Brain (organoid and tissue), 16 donors: ENCODE measurements at places on chromosomes 4 and X.
A peak's percentile ranks its signal among the peaks of the same experiment; 100 is the strongest.

- DNase-seq = no peak
These were observed 317.7 kb upstream of the ANXA10 start for GRCh38 chr4:167774646-167775045.

- no peak for DNase-seq
These were observed 109.1 kb downstream of the ATP8A1 start for GRCh38 chr4:42547805-42548204.

DNA sequence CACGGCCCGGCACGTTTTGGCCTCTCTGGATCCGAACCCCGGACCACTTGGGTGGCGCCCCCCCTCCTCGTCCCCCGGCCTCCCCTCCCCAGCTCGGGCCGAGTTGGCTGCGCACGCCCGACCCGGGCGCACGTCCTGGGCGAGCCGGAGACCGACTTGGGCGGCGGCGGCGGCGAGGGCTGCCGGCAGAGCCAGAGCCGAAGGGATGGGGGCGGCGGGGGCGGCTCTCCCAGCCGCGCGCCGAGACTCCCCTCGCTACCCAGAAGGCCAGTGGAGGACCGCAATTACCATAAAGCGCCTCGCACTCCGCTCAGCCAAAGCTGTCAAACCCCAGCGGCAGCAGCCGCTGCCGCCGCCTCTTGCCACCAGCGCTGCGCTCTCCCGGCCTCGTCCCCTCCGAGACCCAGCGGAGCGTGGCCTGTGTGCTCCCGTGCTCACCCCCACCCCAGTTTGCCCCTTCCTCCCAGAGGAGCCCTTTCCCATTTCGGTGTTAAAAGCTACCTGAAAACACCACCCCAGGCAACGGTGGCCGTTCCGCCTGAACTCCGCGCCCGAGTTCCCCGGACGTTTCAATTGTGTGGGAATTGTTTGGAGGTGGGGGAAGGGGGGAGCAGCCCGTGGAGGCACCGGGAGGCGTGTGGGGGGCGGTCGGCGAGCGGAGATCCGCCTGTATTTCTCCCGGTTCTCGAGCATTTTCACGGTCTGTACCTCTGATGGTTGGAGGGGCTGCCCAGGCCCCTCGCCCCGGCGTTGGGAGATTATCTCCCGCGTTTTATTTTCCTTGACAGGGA, 701 bp upstream of the BCOR start:
- DNase-seq = peak; percentile 84

DNA sequence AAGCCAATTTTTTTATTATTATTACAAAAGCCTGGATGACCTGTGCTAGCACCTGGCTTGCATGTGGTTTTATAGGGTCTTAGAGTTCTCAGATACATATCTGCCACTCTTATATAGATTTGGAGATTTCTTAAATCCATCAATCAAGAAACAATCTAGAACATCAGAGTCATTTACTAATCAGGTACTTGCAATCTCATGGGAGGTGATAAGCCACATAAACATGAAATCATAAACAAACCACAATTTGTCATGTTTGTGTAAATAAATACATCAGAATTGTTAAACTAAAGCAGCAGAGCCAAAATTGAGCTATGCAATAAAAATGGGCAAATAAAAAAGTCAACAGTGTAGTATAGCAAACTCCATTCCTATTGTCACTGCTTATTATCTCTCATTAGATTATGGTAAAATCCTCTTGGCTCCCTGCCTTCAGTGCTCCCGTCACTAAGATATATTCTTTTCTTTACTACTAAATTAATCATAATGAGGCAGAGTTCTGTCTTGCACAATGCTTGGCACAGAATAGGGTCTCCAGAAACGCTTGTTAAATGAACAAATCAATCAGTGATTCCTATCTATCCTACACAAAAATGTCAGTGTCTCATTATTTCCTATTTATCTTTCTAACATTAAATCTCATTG, 108.7 kb upstream of the TTC29 start:
- no peak for DNase-seq

DNA sequence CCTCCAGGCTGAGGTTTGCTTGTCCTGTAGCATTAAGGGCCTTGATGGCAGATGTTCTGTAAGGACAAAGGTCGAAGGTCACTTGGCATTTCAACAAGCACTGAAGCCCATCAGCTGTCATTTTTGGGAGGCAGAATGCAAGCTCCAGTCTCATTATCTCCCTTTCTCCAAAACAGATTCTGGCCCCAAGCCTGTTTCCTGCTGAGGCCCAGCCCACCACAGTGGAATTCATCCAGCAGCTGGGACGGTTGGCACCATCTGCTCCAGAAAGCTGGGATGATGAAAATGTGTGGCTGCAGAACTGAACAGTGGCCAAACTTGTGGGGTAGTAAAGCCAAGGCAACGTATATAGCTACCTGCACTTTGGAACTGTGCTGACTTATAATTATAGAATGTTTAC, 17.7 kb upstream of the PPEF2 start:
- peak; percentile 88 for DNase-seq

DNA sequence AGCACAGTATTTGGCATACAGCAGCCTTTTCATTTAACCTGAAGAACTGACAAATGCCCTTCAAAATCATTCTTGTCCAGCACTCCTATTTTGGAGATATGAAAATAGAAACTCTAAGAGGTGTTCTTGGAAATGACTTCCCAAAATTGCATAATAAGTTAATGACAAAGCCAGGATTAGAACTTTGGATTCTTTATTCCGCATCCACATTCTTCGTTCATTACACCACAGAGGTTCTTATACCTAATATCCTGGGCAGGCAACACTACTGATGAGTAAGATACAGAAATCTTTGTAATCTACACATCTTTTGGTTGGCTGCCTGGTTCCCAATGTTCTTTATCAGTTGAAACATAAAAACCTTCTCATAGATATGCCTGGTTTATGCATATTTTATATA, 5.9 kb downstream of the COL25A1 start:
- no peak for DNase-seq

GRCh38 chr4:98864560-98864959, 64.4 kb downstream of the EIF4E start:
- no peak for DNase-seq

GRCh38 chr4:16120720-16121119, 36.9 kb upstream of the PROM1 start:
- no peak for DNase-seq

DNA sequence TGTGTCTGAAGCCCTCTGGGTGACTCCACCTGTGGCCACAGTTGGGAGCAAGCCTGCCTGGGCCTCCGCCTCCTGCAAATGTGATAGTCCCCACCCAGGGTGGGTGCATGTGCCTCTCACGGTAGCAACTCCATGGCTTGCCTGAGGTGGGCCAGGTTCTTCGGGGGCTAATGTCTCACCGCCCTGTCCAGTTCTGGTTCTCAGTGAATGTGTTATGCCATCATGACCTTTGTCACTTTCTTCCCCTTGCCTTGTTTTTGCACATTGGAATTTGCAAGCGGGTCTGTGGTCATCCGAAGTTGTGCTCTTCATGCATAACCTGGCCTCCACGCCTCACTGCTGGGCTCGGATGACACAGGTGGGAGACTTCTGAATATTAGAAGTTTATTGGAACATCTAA, 39.7 kb downstream of the SHROOM2 start:
- DNase-seq = no peak

DNA sequence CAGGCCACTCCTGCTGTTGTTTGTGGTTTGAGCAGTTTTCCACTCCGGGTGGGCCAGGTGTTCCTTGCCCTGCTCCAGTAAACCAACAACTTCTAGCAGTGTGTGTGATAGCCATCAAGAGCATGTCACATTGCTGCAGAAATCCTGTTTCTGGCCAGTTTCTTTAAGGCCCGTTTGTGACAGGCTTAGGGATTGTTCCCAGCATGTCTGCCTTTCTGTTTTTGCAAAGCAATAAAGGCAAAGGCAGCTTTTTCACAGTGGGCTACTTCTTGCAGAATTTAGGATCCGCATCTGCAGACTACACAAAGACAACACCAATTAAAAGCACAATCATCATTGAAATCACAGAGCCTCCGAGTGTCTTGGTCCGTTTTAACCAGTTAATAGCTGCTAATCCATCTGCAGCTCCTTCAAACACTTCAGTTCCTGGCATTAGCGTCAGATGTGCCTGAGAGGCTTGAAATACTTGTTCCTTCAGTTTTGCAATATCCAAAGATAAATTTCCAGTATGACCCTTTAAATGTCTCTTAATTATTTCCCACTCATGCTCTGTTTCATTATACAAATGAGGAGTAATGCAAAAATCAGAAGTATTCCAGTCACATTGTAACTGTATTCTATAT, 65.1 kb downstream of the ADAM29 start:
- peak; percentile 25 for DNase-seq
